ENCODE measurements at places on chromosomes 4 and X. TPM values are rescaled to one million over a fixed set of nuclear protein-coding genes. Genes with fewer than 3 reads are reported as not detected.

Gene SULT1B1
- total RNA-seq, result 10.9 TPM

Gene PRR27
- total RNA-seq, result not detected

Gene PAPSS1
- total RNA-seq, result 68.2 TPM

Gene EFNB1
- 36.5 TPM for total RNA-seq

Gene MAGEA2B
- not detected for total RNA-seq

Gene MAGIX
- 6.7 TPM for total RNA-seq

Gene MAOB
- 23.4 TPM for total RNA-seq

Gene GPC3
- total RNA-seq, result 50.2 TPM

DNA sequence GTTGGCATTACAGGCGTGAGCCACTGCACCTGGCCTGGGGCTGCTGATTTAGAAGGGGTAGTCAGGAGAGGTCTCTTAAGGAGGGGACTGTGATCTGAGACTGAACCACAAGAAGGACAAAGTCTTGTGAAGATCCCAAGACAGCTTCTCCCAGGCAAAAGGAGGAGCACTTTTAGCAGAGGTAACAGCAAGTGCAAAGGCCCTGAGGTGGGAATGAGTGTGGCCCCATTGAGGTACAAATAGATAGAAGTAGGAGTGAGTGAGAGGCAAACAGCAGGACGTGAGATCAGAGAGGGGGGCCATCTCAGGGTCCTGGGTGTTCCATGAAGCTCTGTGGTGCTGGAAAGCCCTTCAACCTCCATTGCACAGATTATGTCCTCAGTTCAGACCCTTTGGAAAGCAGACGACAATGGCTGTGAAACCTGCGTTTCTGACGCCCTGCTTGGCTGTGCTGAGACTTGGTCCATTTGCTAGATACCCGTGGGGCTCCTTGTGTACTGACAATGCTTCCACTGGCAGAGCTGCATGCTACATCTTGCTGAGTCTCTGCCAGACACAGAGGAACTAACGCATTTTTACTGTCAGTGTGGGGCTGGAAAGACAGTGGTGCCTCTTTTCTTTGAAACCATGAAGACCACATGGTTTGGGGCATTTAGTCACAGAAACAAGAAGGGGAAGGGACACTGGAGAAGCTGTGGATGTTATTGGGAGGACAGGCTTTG, 1.3 kb upstream of the CCKAR start:
- no peak for DNase-seq

- peak; percentile 60 for DNase-seq
Measured at GRCh38 chrX:154458116-154458953, at the start of gene PLXNA3. Gene PLXNA3 (plus strand): TSS chrX:154458281. CDS start chrX:154460184, 1,903 bp downstream.

- DNase-seq, result no peak
Measured at GRCh38 chrX:96405842-96406241, 278.8 kb upstream of the DIAPH2 start.

GRCh38 chrX:119089619-119090018, 16.8 kb downstream of the CT47C1 start:
- no peak for DNase-seq

DNA sequence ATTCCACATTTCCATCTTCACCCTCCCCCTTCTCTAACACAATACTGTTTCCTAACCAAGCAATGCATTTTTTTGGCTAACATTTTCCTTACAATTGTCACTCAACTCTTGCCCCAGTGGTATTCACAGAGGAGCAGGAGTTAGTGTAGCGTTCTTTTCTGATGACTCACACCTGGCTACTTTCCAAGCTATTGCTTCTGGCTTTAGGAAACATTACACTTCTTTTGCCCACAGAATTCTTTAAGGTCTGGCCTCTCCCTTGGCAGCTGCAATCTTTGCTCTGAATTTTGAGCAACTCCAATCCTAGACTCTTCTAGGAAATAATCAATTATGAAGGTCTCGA, 27.5 kb upstream of the PDGFC start:
- no peak for DNase-seq

GRCh38 chr4:26613237-26613636, 29.4 kb downstream of the TBC1D19 start:
- no peak for DNase-seq

GRCh38 chr4:155653052-155653451, 13.6 kb upstream of the GUCY1A1 start:
- no peak for DNase-seq

- DNase-seq, result no peak
Measured at GRCh38 chrX:47797084-47797483, 39.6 kb upstream of the ZNF81 start.

- DNase-seq, result no peak
Measured at GRCh38 chr4:3248811-3249661, at the start of gene MSANTD1. Gene MSANTD1 (plus strand): TSS chr4:3249159. CDS start chr4:3249223, 64 bp downstream.

DNA sequence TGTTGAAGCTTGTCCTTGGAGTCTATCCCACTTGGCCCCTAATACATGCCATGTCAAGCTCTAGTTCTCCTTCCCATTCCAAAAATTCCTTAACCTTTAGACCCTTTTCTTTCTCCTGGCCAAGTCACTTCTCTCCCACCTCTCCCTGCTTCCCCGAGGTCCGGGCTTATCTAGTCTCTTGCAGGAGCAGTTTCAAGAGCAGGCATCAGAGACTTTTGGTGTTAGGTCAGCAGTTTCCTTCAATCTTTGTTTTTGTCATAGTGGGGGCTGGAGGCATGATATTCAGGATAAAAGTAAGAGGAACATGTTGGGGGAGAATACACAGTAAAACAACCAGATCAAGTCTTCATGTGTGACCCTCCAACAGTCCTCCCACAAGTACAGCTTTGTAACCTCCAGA, 11.5 kb upstream of the IDS start:
- no peak for DNase-seq

- no peak for DNase-seq
Measured at GRCh38 chrX:42818151-42818921, 40.4 kb upstream of the PPP1R2C start.

DNA sequence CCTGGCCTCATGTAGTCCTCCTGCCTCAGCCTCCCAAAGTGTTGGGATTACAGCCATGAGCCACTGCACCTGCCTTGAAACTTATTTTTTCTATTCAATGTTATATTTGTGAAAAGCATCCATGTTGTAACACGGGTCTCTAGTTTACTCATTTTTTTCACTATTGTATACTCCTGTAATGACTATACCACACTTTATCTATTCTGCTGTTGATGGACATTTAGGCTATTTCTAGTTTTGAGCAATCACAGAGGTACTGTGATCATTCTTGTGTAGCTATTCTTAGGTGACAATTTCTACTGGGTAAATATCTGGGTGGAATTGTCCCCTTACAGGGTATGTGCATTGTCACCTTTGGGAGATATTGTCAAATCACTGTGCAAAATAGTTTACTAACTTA, 3.6 kb downstream of the DRP2 start:
- no peak for DNase-seq

- DNase-seq, result peak; percentile 67
Measured at GRCh38 chr4:40916880-40917279, 167.1 kb downstream of the NSUN7 start.

GRCh38 chrX:47807548-47807947, 29.2 kb upstream of the ZNF81 start:
- no peak for DNase-seq

DNA sequence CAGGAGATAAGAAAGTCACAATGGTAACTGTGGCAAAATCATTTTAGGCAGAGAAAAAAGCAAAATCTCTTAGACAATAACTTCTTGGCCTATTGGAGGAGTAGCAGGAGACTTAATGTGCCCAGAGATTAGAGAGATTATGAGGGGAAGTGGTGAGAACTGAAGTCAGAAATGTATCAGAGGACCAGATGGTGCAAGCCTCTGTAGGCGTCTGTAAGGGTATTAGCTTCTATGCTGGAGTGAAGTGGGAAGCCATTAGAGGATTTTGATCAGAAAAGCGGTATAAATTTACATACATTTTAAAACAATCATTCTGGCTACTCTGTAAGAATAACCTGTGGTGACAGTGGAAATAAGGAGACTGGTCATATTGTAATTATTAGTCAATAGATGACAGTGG, 236.7 kb downstream of the FAT4 start:
- no peak for DNase-seq

- DNase-seq, result no peak
Measured at GRCh38 chrX:2423282-2423681, 77.5 kb downstream of the DHRSX start.

All from lower lobe of right lung (tissue), 2 donors.